ENCODE measurements at places on chromosomes 11 and 22.

- no peak for DNase-seq
Measured at GRCh38 chr11:47904048-47904447, 55.9 kb upstream of the NUP160 start.

DNA sequence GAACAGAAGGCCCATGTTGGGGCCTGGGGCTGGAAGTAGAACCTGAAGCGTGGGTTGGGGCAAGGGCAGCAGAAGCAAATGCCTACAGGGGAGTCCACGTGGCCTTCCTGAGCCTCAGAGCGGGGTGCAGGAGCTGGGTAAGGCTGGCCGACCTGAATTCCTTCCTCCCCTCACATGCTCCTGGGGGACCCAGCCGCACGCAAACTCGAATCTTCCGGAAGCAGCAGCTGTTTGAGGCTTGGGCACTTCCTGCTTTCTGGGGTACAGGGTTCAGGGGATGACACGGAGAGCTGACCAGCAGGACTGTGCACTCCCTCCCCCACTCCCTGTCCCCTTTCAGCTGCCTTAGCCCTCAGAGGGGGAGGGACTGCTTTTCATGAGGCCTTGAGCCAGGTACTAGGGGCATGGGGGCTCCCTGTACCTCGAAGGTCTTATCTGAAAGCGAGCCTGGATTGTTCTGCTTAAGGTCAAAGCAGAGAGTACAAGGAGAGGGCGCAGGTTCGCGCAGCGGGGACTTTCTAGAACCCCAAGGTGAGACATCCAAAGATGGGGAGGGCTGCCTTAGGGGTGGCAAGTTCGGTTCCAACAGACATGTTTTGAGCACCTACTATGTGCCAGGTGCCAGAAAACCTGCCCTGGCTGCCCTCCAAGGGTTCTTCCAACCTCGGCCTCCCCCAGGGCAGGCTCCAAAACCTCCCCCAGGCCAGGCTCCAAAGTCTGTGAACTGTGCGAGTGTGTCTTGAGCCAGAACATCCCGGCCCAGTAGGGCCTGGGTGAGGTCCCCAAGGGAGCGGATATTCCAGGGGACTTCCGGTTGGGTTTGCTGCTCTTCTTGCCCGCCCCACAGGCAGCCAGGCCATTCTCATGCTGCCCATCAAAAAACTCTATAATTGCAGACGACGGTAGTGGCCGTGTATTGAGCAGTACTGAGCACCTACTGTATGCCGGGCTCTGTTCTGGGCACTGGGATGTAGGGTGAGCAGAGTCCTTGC lies 1.7 kb downstream of the NCF4 start:
- no peak for DNase-seq

GRCh38 chr11:77147668-77148321 lies 19.7 kb downstream of the MYO7A start:
- DNase-seq: peak; percentile 4

- DNase-seq: no peak
Measured at GRCh38 chr11:64444838-64445441, 86.0 kb downstream of the RPS6KA4 start.

- no peak for DNase-seq
Measured at GRCh38 chr22:23844739-23845202, 6.0 kb upstream of the DERL3 start.

- DNase-seq: no peak
Measured at GRCh38 chr11:111296196-111296595, 2.1 kb upstream of the POU2AF3 start.

DNA sequence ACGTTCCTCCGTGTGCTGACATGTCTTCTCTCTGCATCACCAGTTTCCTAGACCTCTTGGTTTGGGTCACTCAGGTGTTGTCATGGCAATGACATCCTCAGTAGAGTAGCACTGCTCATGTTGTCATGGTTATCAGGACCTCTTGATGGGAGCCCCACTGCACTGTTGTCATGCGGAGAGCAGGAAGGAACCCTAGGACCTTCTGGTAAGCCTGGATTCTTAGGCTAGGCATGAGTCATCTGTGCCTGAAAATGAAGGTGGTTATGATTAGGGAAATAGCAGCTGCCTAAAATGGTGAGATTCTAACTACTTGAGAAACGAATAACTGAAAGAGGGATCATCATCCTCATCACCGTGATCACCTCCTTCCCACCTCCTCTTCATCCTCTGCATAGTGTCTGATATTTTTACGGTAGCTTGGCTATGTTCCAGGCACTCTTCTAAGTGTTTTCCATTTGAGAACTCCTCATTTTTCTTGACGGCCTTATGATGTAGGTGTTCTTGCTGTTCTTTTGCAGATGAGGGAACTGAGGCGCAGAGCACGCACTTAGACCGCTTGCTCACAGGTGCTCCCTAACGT lies 858.4 kb downstream of the NTM start:
- DNase-seq: no peak

- no peak for DNase-seq
Measured at GRCh38 chr11:128860571-128861361, 6.3 kb downstream of the KCNJ1 start.

GRCh38 chr11:2563213-2564007 lies 118.6 kb downstream of the KCNQ1 start:
- no peak for DNase-seq

GRCh38 chr11:69352715-69353319 lies 58.9 kb downstream of the MYEOV start:
- no peak for DNase-seq

- no peak for DNase-seq
Measured at GRCh38 chr11:94106716-94107115, 21.9 kb upstream of the PANX1 start.

DNA sequence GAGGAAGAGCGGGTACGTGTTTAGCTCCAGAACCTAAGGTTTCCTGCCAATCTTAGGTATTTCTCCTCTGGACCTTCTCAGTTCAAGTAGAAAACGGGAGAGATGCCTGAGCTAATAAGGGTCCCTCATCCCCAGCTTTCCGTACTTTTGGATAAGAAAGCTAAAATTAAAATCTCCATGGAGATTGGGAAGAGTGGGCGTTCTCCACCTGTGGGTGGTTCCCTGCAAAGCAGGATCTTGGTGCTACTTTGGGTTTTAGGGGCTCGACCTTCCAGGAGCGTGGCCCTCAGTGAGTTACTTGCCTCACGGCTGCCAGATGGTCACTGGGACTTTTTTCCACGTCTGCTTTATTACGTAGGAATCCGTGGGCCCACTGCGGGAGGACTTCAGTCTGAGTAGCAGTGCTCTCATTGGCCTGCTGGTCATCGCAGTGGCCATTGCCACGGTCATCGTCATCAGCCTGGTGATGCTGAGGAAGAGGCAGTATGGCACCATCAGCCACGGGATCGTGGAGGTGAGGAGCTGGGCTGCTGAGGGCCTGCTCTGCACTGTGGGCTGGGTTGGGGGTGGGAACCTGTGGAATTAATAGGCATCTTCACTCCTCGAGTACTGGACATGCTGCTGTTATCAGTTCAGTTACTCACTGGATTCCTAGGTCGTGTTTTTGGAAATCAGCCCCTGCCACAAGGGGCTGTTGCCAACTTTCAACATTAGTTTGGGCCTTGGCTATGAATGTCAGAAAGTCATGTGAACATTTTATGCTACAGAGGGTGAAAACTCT lies 17.8 kb upstream of the ST14 start:
- DNase-seq: no peak

GRCh38 chr22:37777122-37777687 lies 30.5 kb upstream of the GCAT start:
- no peak for DNase-seq

- no peak for DNase-seq
Measured at GRCh38 chr22:44754998-44755397, 2.6 kb downstream of the ARHGAP8 start.

GRCh38 chr11:100910808-100911207 lies 218.8 kb downstream of the PGR start:
- no peak for DNase-seq

DNA sequence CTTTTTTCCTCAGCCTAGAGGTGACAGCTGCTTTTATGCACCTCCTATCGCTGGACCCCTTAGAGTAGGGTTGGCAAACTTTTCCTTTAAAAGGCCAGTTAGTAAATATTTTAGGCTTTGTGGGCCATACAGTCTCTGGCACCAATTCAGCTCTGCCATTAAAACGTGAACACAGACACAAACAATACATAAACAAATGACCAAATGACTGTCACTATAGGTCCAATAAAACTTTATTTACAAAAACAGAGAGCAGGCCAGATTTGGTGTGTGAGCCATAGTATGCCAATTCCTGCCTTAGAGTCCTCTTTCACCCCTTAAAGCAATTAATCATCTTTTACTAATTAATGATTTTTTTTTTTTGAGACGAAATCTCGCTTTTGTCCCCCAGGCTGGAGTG lies 61.1 kb upstream of the RPS13 start:
- no peak for DNase-seq

- DNase-seq: no peak
Measured at GRCh38 chr11:19922689-19923035, 210.0 kb downstream of the NAV2 start.

DNA sequence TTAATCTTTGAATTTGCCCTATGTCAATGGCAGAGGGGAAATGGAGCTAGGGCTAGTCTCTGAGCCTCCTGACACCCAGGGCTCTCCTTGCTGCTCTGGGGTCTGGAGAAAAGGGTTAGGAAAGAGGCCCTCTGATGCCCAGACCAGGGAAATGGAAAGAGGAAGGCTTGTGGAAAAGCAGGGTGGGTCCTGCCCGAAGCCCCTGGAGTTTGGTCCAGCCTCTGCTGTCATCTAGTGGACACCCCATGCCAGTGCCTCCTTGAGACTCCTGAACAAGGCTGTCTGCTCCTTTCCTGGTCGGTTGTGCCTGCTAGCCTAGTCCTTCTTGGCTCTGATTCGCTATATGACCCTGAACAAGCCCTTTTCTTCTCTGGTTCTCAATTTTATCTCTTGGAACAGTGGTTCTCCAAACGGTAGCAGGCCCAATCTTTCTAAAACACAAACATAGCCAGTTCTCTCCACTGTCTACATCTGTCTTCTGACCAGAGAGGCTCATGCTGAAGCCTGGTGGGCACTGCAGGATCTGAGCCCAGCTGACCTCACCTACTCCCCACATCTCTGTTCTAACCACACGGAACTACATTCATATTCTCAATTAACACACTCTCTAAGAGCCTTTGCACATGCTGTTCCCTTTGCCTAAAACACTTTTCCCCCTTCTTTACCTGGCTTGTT lies 8.8 kb upstream of the PLA2G3 start:
- DNase-seq: no peak

All from stimulated activated CD8-positive, alpha-beta memory T cell treated with anti-CD3 and anti-CD28 coated beads, Interleukin-15, amount 100 ng/mL, for 1 hour (primary cell).